ENCODE measurements at places on chromosomes 12 and 14.

DNA sequence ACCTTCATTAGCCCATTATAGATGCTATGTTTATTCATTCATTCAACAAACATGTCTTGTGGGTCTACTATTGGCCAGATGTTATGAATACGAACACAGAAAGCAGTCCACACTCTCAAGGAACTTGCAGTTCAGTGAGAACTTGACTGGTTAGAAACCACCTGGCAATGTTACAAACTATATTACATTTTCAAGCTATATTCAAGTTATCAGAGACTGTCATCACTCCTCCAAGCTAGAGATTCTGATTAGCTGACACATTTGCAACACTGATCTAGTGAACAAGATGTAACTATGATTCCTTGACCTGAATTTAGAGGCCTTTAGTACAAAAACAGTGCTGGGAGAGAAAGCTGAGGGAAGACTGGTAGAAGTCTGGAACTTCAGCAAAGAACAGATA, 170.7 kb upstream of the EEA1 start:
- no peak for DNase-seq

GRCh38 chr14:66140213-66140918, 345.8 kb upstream of the CCDC196 start:
- no peak for DNase-seq

DNA sequence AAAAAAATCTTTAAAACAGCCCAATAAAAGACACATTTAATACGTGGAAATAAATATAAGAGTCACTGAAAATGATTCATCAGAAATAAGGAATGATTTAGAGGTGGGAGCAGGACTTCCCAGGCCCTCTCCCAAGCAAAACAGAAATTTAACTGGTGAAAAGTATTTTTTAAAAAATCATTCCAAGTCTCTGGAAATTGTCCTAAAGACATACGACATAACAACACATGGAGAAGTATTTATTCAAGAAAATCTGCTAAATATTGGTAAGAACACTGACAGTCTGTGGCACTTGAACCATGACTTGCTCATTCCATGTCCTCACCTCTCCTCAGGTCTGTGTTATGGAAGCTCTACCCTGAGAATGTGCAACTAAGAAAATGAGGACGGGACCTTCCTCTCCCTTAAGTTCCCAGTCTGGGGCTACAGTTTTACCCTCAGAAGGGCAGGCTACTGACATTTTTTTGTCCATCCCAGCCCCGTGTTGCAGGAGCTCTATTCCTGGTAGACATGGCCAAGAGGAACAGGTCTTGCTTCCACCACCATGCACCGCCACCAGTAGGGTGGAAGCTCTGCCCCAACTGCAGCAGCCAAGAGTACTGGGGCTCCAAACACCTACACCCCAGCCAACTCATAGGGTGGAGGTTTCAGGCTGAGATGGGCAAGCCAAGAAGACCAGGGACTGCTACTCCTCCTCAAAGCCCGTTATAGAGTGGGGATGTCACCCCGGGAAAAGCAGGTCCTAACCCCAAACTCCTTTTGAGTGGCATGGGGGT, 193.0 kb downstream of the CRADD start:
- DNase-seq, result no peak

DNA sequence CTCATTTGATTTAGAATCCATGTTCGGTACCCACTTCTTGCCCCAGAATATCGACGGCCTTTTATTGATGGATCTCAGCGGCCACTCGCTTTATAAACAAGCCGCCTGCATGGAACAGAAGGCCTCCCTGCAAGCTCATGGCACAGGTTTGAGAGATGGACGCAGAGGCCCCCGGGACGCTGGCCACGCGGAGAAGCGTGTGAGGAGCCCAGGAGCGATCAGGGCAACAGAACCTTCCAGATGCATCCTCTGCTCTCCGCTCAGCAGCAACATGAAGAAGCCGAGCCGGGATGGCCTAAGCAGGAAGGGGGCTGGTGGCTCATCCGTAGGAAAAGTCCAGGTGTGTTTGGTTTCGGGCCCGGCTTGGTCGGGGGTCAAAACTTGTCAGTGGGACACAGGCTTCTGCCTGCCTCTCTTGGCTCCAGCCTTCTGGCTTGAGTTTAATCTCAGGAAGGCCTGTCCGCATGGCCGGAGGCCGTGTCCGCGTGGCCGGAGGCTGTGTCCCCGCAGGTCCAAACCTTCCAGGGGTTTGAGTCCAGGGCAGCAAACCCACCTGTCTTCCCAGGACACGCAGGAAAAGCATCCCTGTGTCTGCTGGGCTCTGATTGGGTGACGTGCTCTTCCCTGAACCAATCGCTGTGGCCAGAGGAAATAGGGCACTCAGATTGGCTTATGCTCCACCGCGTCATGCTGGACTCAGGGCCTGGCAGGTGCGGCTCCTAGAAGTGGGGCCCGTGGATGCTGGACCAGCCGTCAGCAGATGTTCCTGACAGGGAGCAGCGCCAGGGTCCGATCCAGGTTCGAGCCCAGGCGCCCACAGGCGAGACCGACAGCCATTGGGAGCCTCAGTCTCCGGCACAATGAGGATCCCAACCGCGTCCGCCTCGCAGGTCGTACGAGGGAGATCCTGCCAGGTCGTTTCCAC, 65.0 kb downstream of the GALNT9 start:
- no peak for DNase-seq

- DNase-seq, result no peak
Observed at GRCh38 chr12:100668945-100669536, 95.6 kb downstream of the GAS2L3 start.

- DNase-seq, result no peak
Observed at GRCh38 chr12:89873745-89874144, 165.1 kb upstream of the ATP2B1 start.

- peak; percentile 55 for DNase-seq
Observed at GRCh38 chr14:23076785-23077408, 18.0 kb downstream of the ACIN1 start.
